ENCODE measurements at places on chromosomes 1 and 21.

GRCh38 chr1:89987159-89987819, 7.6 kb upstream of the ZNF326 start:
- peak; percentile 61 for DNase-seq

- DNase-seq, result no peak
Observed at GRCh38 chr1:241542199-241542907, 10.2 kb downstream of the KMO start.

DNA sequence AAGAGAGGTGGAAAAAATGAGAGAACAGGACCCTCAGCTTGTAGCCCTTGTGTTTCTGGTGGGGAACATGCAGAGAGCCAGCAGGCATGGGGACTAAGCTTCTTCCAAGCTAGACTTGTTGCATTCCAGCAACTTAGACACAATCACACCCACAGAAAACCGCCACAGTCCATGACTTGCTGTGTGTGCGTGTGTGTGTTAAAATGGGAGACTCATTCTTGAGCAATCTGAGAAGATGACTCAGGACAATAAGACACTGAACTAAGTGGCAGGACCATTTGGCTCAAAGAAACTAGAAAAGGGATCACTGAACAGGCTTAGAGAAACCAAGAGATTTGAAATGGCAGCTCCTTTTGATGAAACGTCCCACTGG, 78.0 kb downstream of the HLX start:
- DNase-seq, result peak; percentile 6

DNA sequence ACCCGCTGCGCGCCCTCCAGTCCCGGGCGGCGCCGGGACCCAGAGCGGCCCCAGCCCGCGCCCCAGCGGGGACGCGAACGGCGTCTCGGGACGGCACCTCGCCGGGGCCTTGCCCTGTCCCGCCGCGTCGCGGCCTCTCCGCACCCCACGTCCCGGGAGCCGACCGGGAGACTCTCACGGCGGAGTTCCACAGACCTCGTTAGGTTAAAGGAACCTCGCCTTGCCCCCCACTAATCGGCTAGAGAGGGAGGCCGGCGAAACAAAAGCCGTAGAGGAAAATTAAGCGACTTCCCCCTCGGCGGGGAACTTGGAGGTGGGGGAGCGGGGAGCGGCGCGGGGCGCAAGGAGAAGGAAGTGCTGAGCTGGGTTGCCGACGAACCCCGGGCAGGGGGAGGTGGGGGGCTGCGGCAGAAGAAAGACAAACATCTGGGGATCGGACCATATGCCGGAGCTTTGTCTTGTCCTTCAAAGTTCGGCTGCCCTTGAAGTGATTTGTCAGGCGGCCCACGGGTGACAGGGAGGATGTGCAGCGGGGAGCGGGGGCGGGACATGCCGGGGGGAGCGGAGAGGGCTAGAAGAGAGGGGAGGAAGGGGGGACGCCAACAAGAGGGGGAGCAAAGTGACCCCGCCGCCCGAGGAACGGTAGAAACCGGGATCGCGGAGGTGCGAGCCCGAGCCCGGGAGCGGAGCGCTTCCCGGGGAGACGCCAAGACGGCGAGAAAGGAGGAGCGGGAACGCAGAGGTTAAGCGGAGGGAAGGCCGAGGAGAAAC, 120.0 kb upstream of the RRP15 start:
- DNase-seq, result peak; percentile 74

- no peak for DNase-seq
Observed at GRCh38 chr1:197843401-197843800, 59.0 kb upstream of the C1orf53 start.

- DNase-seq, result peak; percentile 80
Observed at GRCh38 chr1:6338695-6339094, 54.9 kb downstream of the ACOT7 start.

DNA sequence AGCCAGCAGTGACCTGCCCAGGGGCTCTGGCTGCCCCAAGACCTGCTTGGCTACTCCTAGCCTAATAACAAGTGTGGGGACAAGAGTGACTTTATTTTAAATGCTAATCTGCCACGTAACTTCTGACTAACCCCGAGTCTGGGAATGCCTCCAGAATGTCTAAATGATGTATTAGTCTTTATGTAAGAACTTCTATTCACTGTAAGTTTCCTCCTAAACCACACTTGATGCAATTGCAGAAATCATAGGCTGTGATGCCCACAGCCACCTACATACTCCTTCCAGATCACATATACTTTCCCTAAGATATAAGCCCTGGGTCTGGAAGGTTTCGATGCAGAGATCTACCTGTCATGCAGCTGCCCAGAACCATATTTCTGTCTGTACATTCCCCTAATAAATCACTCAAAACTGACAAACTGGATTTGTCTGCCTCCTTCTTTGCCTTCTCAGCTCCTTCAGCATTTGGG, 5.9 kb upstream of the VPS45 start:
- DNase-seq, result no peak

GRCh38 chr21:34715985-34716596, 47.3 kb downstream of the CLIC6 start:
- DNase-seq, result no peak

DNA sequence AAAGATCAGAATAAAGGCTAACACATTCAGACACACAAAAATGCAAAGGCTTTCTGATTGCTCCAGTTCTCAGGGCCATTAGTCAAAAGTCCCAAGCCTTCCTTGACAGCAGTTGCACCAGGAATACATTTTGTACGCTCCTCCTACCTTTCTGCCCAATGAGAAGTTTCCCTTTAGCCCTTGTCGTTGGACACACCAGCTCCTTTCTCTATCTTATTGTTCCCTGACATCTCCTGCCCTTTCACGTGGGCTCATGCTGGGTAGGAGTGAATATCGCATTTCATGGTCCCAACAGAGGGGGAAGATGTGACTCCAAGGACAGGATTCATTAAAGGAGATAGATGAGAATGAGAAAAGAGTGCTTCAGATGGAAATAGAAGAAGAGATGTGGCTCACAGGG, 33.5 kb upstream of the IFI16 start:
- DNase-seq, result no peak

GRCh38 chr1:1024771-1025699, 5.1 kb downstream of the AGRN start:
- peak; percentile 79 for DNase-seq
